Activated CD8-positive, alpha-beta T cell treated with anti-CD3 and anti-CD28 coated beads, Interleukin-2, amount 10 ng/mL, durations not matched to agents 7 days and 5 days (primary cell): ENCODE measurements at places on chromosomes 2 and 18.

GRCh38 chr18:50791599-50792438 lies 28.0 kb downstream of the MRO start:
- no peak overlapping the region for H3K27ac ChIP-seq
- no peak for DNase-seq
- H3K4me3 ChIP-seq = no peak overlapping the region
- no peaks in the 10 kb centered on the region for H3K36me3 ChIP-seq
- H3K4me1 ChIP-seq = no peaks in the 10 kb centered on the region

GRCh38 chr2:196413821-196414274 lies 225.7 kb upstream of the CCDC150 start:
- DNase-seq = no peak
- H3K36me3 ChIP-seq = peaks cover 9% of the 10 kb centered on the region
- no peak overlapping the region for H3K27ac ChIP-seq
- peaks cover 18% of the 10 kb centered on the region for H3K4me1 ChIP-seq
- H3K4me3 ChIP-seq = no peak overlapping the region
- H3K27me3 ChIP-seq = peaks cover 17% of the 10 kb centered on the region

- H3K36me3 ChIP-seq = no peaks in the 10 kb centered on the region
- no peak overlapping the region for H3K27ac ChIP-seq
- no peaks in the 10 kb centered on the region for H3K4me1 ChIP-seq
- no peak for DNase-seq
- H3K4me3 ChIP-seq = no peak overlapping the region
These were observed 78.4 kb upstream of the CYP1B1 start for GRCh38 chr2:38154395-38154794.

- H3K36me3 ChIP-seq = no peaks in the 10 kb centered on the region
- no peak overlapping the region for H3K27ac ChIP-seq
These were observed 88.6 kb downstream of the ACVR1C start for GRCh38 chr2:157540102-157540501.

DNA sequence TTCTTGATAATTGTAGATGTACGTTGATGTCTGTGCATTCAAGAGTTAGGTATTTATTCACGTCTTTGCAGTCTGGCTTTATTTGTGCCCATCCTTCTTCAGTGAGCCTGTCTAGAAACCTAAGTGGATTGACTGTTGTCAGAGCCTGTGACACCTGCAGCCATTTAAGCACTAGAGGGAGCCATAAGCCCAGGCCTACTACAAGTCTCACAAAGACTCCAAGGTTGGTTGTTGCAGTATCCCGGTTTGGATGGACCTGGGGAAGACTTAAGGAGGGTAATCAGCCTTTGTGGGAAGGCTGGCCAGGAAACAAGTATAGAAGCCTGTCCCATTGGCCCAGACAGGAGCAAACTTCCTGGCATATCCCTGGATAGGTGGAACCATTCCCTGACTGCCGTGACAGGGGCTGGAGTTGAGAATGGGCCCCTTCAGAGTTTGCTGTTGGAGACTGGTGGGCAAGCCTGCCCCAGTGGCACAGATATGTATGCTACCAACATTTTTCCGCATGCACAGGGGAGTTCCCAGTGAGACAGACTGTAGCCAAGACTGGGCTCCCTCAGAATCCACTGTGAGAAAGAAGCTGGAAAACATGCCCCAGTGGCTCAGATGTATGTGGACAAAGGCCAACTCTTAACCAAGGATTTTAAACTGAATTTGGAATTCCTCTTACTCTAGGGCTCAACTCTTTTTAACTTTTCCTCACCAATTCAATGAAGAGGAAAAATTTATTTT lies 9.3 kb upstream of the LRRC30 start:
- no peak overlapping the region for H3K27ac ChIP-seq
- H3K27me3 ChIP-seq = no peaks in the 10 kb centered on the region
- no peaks in the 10 kb centered on the region for H3K4me1 ChIP-seq
- peak; percentile 22 for DNase-seq
